ENCODE measurements at places on chromosomes 6 and 20.

DNA sequence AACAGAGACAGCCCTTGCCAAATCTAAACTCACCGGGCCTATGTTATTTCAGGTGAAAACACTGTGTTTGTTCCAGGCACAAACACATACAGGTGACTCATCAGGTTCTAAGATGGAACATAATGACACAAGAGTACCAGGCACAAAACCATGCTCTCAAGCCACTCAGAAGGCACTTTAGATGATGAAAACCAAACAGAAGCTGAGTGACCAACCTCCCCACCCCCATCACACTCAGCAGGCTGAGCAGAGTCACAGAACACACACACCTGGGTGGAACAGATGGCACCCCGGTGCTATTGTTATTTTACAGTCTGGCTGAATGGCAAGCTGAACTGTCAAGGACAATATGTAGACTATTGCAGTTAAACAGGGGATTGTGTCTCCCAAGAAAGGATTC lies 20.6 kb upstream of the NKX2-2 start:
- no peak for DNase-seq

GRCh38 chr6:52152711-52153160 lies 33.4 kb upstream of the IL17A start:
- DNase-seq: no peak

DNA sequence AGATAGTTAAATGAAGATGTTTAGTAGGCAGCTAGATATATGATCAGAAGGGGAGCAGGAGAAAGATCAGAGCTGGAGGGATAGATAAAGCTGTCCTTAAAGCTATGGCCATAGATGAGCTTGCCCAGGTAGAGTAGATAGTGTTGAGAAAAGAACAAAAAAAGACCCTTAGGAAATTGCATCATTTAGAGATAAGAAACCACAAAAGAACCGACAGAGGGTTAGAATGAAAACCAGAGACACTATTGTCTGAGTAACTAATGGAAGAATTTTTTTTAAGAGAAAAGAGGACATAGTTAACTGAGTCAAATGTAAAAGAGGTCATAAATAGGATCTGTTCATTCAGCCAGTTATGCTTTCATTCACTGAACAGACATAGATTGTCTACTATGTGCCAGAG lies 101.8 kb downstream of the TNFAIP3 start:
- no peak for DNase-seq

GRCh38 chr20:63043348-63044203 lies 36.8 kb upstream of the BHLHE23 start:
- no peak for DNase-seq

GRCh38 chr6:41672816-41673703 lies 34.8 kb downstream of the MDFI start:
- DNase-seq: no peak

DNA sequence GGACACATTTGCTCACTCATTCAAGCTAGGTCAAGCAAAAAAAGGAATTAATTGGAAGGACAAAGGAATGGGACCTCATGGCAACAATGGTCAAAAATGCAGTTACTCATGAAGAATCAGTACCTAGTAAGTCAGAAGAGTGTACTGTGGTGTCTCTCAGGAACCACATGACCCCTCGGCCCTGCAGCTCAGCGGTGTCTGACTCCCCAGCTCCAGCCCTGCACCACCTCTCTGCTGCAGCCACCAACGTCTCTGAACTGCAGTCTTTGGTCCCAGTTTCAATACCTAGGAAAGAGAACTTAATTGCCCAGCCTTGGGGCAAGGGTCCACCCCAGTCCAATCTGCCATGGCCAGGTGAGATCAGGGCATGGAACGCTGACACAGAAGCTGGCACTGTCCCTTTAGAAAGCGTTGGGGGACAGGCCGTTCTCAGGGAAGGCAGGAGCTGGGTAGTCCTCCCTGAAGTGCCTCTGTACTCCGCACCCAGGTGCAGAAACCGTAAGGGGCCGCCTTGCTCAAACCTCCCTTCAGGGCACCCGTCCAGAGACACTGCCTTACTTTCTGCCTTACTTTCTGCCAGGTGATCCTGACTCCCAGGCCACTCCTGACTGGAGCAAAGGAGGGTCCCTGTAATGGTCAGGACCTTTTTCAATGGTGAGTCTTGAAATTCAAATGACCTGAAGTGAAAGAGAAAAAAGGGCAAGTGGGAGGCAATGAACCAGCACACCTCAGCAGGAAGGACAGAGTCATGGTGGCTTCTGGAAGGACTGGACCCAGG lies 13.2 kb upstream of the NELFCD start:
- DNase-seq: no peak

- no peak for DNase-seq
Observed at GRCh38 chr6:119426619-119427018, 77.1 kb upstream of the MAN1A1 start.

GRCh38 chr20:33465481-33466302 lies 22.1 kb upstream of the SNTA1 start:
- DNase-seq: no peak

DNA sequence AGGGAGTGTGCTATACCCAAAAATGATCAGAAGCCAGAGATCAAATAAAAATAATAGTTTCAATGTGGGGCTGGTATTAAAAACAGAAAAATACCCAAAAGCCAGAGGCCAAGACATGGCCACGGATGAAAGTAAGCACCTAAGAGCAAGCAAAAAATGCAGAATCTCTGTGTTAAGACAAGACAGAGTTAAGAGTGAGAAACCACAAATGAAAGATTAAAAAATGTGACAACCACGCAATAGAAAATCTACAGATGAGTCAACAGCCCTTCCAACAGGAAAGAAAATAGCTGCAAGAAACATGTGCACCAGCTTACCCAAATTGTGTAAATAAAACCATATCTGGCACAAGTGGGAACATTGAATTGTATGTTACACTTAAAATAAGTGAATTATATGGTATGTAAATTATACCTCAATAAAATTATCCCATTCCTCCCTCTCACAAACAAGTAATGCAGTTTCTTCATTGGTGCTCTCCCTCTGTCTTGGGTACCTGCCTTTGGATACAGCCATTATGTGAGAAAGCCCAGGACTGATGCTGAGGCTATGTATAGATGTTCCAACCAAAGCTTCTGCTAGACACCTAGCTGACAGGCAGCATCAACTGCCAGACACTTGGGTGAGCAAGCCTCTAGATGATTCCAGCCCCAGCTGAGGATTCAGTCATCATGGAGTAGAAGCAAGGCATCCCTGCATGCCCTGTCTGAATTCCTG lies 55.3 kb upstream of the UFL1 start:
- no peak for DNase-seq

DNA sequence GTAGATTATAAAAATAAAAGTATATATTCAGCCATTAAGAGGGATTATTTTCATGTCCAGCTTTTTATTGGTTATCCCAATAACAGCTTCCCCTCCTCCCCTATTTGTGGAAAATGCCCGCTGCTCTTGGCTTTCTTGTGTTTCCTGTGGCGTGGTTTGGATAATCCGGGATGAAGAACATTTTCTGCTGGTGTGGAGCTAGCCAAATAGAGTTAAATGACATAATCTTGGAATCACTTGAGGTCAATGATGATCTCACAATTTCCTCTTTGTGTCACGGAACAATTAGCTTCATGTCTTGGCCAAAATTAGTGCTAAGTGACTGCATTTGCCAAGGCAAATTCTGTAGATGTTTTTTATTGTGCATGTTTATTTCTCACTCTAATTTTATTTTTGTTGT lies 394.0 kb downstream of the LAMA2 start:
- no peak for DNase-seq

DNA sequence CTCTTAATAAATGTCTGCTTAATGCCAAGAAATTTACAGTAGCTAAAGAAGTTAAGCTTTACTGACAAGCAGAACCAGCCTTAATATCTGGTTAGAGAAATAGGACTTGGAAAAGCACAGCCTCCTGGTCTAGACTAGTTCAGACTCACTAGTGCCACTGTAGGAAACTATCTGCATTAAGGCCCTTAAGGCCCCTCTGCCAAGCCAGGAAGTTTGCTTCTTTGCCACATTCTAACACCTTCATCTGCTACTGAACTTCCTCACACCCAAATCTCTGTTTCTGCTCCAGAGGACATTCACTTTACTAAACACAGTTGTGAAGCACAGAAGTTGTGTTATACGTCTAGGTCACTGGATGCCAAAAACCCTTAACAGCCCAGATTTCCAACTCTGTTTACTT lies 302.8 kb downstream of the BTBD9 start:
- no peak for DNase-seq

- DNase-seq: no peak
Observed at GRCh38 chr6:132960720-132961119, 146.4 kb downstream of the RPS12 start.

DNA sequence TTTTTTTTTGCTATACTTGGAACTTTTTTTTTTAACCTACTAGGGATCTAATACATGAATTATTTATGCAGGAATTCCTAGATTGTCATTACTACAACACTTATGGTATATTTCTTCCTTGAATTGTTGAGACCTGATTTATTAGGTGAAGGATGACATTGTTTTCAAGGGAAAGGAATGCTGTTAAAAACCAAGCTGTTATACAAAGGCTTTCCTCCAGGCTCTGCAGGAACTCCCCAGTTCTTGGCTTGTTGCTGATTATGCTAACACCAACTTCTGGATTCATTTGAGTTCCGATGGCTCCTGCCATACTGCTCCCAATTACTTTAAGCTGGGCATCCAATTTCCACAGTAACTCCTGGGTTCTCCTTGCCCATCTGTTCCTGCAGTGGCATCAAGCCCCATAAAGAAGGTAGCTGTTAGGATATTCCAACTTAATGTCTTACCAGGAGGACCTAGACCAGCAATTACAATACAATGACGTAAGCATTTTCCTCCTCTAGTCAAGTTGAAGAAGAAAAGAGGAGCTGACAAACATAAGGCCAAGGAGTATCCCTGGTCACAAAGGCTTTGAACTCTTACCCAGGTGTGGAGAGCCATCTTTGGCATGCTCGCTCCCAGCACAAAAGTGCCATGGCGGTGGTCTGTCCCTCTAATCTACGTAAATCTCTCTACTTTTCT lies 215.9 kb upstream of the AGPAT4 start:
- no peak for DNase-seq

DNA sequence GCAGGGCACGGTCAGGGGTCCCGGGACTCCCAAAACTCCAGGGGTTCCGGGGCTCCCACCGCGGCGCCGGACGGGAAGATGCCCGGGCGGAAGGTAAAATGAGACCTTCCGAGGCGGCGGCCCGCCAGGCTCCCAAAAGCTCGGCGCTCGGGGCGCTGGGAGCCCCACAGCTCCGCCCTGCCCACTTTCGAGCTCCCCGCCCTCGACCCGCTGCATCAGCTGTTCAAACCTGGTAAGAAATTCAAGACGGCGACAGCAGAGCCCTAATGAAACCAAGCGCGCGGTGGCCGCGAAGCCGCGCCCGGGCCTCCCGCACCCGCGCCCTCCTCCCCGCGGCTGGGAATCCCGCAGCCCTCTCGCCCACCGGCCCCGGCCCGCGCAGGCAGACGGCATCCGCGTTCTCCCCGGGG lies 369 bp downstream of the SLC4A11 start:
- DNase-seq: no peak

GRCh38 chr6:3912361-3913076 lies 63.3 kb downstream of the FAM50B start:
- no peak for DNase-seq

DNA sequence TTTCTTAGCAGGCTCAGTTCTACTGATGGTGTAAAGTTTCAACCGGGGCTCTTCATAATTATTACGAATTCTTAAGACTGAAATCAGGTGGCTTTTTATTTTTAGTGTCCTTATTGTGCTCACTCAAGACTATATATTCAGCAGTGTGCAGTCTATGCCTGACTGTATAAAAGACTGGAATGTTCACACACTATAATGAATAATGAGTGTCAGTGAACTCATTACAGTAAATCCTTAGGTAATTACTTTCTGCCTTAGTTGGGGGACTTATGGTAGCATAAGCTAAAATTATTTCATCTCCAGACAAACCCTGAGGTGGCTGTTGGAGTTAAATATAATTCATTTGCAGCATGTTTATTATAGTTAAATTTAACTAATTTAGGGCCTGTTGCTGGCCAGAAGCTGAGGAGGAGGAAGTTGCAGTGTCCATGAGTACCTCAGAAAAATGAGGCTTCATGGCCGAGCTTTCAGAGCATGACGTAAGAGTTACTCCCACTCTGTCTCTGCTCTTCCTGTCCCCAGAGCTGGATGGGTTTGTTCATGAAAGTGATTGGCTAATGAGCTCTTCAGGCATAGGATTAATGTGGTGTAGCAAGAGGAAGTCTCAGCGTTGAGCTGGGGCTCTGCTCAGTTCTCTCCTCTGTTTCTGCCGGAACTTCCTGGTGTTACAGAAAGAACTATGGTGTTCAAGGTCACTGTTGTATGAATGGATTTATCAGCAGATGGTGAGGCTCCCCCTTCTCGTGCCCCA lies 335.7 kb downstream of the NRN1 start:
- DNase-seq: no peak

- no peak for DNase-seq
Observed at GRCh38 chr6:55069132-55069781, 105.1 kb upstream of the HCRTR2 start.

- no peak for DNase-seq
Observed at GRCh38 chr6:105282631-105283585, 103.1 kb upstream of the POPDC3 start.

GRCh38 chr6:120608826-120609225 lies 725.5 kb downstream of the TBC1D32 start:
- DNase-seq: no peak

DNA sequence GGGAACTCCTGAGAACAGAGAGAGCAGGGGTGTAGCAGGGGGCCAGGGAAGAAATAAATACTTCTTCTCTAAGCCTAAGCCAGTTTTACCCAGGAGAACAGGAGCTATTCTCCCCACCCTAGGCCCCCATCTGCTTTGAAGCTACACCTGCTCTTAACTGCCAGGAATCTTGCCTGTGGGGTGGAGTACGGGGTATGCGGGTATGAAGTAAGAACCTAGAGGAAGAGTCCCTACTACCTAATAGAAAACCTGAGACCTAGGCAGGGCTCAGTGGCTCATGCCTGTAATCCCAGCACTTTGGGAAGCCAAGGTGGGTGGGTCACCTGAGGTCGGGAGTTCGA lies 1.5 kb downstream of the SLC29A1 start:
- DNase-seq: no peak

- peak; percentile 13 for DNase-seq
Observed at GRCh38 chr6:131368198-131368911, 204.7 kb upstream of the ARG1 start.

- DNase-seq: no peak
Observed at GRCh38 chr20:51419646-51420045, 122.9 kb downstream of the NFATC2 start.

- DNase-seq: no peak
Observed at GRCh38 chr6:91476000-91476399, 889.1 kb upstream of the MAP3K7 start.
